ENCODE measurements at places on chromosomes 4 and X.

- DNase-seq, result no peak
Observed at GRCh38 chrX:148270499-148270898, 229.9 kb upstream of the AFF2 start.

GRCh38 chrX:21438792-21439191 is 64.6 kb downstream of the CNKSR2 start:
- no peak for DNase-seq

DNA sequence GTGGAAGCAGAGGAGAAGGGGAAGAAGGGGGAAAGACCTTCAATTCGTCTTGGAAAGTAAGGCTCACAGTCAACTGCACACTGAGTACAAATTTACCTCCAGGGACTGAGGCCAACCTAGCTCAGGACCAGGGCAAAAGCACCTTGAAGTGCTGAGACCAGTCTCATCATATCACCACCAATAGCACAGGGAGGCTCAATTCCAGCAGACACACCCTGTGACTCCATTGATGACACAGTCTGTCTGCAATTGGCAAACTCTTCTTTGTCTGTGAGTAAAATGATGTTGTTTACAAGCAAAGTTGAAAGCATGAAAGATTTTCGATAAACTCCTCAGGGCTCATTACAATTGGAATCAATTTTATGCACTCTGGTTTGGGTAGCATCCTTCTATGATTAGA is 32.3 kb downstream of the TRIML1 start:
- DNase-seq, result no peak

DNA sequence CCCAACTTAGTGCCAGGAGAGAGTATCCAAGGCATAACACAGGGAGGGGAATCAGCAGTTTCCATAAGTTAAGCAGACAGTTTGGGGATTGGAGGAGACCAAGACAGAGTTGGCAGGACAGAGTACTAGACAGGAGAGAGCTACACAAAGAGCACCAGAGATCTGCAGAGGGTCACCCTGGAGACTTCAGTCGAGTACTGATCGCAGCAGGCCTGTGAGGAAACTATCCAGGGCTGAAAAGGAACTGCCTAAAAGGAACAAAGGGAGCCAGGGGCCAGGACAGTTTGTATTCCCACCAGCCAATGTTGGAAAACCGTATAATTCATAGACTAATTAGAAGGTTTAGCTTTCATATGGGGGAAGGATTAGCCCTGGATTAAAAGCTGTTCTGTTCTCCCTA is 80.6 kb upstream of the ENPP6 start:
- no peak for DNase-seq

GRCh38 chr4:5976921-5977320 is 41.3 kb downstream of the C4orf50 start:
- no peak for DNase-seq

GRCh38 chr4:117478702-117479101 is 393.3 kb upstream of the TRAM1L1 start:
- DNase-seq, result no peak

DNA sequence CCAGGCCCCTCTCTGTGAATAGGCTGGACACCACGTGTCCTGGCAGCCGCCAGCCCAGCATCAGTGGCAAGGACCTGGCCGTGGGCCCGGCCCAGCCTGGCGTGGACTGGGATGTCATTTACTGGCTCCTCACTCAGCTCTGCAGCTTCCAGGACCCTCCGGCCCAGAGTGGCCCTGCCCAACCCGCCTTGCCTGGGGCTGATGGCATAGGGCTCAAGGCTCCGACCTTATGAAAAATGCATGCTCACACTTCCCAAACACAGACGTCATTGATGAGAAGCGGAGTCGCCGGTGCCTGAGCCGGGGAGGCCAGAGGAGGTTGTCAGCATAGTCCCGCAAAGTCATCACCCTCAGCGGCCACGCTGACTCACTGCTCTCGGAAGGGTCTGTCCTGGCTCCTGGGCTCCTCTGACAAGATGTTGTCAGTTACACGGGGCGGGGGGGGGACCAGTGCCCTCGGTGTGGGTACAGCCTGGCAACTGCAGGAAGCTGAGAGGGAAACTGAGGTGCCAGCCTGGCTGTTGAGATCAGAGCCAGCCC is 14.3 kb downstream of the CFAP99 start:
- DNase-seq, result no peak

DNA sequence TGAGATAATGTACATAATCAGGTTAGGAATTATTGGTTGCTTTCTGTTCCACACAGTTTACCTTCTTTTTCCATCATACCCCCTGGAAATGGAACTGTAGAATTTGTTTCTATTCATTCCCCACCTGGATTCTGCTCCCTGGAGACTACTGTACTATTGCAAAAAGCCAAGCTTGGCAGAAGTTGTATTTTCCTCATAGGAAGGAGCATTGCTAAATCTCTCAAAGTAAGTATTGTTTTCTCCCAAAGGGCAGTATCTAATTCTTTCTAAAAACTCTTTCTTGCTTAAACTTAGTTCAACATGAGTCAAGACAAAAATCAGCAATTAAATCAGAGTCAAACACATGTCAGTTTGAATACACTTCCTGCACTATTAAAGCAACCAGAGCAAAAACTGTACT is 136.2 kb downstream of the CDS1 start:
- no peak for DNase-seq

GRCh38 chr4:163048447-163048846 is 118.2 kb downstream of the NAF1 start:
- peak; percentile 2 for DNase-seq

DNA sequence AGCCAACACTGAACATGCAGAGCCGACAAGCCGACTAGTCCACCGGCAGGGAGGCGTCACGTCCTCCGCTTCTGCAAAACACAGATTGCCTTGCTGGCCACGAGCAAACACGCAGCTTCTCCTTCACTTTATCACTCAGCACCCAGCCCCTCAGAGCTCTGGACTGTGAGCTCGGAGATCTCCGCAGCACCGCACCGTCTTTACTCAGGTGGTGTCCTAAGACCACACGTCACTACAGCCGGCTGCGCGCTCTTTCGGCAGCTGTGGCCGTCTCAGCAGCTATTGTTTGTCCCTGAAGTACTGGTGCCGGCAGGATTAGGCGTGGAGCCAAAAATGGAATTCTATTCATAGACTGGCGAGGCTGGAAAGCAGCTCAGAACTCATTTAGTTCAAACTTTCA is 72.0 kb downstream of the FAT1 start:
- DNase-seq, result no peak

- no peak for DNase-seq
Observed at GRCh38 chr4:87843936-87844335, 11.2 kb downstream of the MEPE start.

DNA sequence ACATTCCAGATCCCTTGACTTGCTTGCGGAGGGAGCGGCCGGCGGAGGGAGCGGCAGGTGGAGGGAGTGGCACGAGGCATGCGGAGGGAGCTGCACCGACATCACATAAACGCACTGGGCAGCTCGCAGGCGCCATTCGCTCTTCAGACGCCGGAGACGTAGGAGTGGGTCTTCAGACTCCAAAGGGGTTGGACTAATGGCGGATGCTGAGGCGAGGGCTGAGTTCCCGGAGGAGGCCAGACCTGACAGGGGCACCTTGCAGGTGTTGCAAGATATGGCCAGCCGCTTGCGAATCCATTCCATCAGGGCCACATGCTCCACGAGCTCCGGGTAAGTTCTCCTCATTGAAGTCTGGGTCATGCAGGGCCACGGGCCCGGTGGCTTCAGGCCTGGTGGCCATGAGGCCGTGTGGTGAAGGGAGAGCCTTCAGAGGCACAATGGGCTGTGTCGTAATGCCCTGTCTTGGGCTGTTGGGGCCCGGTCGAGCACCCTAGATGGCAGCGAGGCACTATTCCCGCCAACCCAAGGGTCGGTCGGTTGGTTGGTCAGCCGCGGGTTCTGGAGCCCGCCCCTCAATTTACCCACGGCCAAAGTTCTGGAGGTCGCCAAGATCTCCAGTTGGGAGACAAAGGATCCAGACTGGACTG is at the start of gene TKTL1:
TKTL1 (plus strand) TSS at position 132 of the 647 bp plus-strand sequence; CDS start at position 197, 65 bp downstream.
- no peak for DNase-seq

- no peak for DNase-seq
Observed at GRCh38 chr4:184417802-184418511, 56.4 kb downstream of the IRF2 start.

GRCh38 chrX:71227370-71228062 is 4.5 kb downstream of the GJB1 start:
- DNase-seq, result no peak

- no peak for DNase-seq
Observed at GRCh38 chr4:77927991-77928925, 65.6 kb downstream of the MRPL1 start.

- no peak for DNase-seq
Observed at GRCh38 chr4:186685767-186686183, 37.9 kb downstream of the FAT1 start.
